ENCODE measurements at places on chromosomes 7 and 10.
A peak's percentile ranks its signal among the peaks of the same experiment; 100 is the strongest.

- no peak for DNase-seq
Measured at GRCh38 chr7:82549616-82550285, 106.2 kb upstream of the CACNA2D1 start.

GRCh38 chr7:105426606-105427146 is 38.0 kb upstream of the SRPK2 start:
- peak; percentile 41 for DNase-seq

GRCh38 chr10:91033324-91033950 is 112.5 kb upstream of the ANKRD1 start:
- no peak for DNase-seq

DNA sequence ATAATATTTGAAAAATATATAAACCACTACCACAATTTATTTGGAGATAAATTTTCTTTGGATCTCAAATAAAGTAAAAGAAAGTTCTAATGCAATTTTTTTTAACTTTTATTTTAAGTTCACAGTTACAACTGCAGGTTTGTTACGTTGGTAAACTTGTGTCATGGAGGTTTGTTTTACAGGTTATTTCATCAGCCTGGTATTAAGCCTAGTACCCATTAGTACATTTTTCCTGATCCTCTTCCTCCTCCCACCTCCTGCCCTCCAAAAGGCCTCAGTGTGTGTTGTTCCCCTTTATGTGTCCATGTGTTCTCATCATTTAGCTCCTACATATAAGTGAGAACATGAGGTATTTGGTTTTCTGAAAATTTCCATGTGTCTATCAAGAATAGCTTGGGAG is 54.5 kb downstream of the CAV1 start:
- DNase-seq, result no peak

GRCh38 chr10:17213646-17214349 is 12.3 kb upstream of the TRDMT1 start:
- DNase-seq, result peak; percentile 49

DNA sequence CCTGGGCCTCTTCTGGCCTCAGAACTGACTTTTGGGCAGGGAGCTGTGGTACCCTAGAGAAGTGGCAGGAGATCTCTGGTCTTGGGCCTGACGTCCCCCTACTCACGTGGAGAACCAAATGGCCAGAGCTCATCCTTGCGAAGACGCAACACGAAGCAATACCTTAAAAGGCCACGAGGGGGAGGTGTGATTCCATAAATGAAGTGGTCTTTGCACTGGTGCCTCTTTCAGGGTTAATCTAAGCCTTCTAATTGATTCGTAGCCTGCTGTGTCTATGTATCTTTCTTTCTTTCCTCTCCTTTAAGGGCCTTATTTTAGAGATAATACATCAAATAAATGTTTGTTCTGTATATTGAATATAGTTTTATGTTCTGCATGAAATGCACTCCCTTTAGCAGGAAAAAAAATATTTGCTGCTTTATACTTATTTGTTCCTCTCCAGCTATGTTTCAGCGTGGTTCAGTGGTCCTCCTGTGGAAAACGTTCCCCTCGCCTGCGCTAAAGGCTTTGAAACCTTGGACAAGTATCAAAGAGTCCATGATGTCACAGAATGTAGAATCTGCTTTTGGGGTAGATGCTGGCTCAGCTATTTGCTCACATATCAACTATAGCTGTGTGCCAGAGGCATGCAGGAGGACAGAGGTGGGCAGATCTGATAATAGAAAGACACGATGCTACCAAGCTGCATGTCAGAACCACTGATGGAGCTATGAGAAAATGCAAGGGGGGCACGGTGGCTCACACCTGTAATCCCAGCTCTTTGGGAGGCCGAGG is 41.0 kb downstream of the STRA8 start:
- peak; percentile 67 for DNase-seq

DNA sequence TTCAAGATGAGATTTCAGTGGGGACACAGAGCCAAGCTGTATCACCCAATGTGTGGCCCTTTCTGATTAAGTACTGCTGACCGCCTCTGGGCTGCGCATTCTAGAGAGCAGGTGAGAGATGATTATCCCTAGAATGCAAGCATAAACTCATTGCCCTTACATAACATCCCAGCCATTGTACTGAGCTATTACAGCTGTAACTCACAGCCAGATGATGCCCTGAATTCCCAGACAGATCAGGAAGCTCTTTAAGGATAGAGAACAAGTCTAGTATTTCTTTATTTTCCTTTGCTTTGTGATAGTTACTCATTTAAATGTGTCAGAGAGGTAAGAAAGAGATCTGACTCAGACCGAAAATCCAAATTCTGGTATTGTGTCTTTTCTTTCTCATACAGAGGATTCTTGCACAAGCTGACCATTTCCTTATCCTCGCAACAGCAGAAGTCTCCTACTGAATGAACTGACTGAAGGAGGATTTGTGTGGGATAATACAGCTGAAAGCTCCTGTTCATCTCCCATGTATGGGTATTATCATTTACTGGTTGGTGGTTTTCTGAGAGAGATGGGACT is 58.4 kb downstream of the ZNF22 start:
- no peak for DNase-seq

GRCh38 chr10:121645696-121646095 is 47.5 kb upstream of the FGFR2 start:
- DNase-seq, result no peak

DNA sequence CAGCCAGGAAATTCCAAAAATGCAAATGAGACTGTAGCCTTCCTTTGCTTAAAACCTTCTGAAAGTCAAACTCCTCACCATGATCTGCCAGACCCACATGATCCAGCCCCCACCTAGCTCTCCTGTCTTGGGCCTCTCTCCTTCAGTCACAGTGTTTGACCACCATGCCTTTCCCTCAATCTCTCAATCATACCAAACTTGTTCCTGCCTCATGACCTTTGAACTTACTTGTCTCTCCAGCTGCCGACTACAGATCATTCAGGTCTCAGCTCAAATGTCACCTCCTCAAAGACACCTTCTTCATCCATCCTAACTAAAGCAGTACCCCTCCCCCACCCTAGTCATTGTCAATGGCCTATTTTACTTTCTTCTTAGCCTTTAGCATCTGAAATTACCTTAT is 9.3 kb upstream of the ADD3 start:
- no peak for DNase-seq

DNA sequence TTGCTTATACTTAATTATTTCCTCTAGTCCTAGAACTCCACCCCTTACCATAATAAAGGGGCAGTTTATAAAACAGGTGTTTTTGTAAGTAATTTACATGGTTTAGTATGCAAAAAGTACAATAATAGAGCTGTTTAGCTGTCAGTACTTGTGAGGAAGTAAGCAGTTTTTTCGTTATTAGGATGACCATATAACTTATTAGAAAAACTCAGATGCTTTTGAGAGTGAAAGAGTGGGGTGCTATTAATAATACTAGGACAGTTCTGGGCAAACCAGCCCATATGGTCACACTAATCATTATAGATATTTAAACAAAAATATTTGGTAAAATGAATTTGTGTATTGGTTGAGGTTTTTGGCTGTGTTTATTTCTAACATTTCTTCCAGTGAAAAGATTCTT is 201.9 kb upstream of the KAT6B start:
- no peak for DNase-seq

DNA sequence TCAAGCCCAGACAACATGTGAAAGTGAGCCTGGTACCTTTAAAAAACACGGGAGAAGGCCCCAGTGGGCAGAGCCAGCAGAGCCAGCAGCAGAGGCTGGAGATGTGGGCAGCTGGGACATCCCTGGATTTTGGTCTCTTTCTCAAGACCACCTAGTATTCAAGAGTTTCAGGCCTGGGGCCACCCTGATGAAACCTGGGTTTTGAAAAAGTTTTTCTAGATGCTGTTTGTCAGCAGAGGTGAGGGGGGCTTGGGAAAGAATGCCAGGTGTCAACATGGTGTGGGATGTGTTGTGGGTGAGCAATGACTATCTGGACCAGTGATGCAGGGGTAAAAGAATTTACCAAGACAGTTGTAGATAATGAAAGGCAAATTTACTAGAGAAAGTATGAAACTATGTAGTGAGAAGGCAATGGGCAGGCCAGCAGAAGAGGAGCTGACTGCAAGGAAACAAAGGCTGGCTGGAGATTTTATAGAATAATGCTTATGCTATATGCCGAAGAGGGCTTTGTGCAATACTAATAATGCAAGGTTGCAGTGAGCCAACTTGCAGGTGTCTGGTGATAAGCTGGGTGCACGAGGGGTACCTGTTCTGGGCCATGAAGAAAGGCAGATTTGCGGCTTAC is 28.1 kb upstream of the PLEKHA1 start:
- no peak for DNase-seq

DNA sequence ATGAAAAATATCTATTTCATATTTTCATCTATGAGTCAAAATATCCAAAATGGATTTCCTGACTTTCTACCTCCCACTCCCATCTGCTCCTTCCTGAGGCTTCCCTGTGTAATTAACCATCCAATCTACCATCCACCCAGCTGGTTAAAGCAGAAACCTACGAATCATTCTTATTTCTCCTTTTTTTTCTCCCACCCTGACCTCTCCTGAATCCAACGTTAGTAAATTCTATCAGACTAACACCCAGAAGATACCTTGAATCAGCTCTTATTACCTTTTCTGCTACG is 3.7 kb upstream of the LIPF start:
- DNase-seq, result peak; percentile 9

GRCh38 chr10:13684806-13685482 is 98.2 kb downstream of the PRPF18 start:
- DNase-seq, result no peak

DNA sequence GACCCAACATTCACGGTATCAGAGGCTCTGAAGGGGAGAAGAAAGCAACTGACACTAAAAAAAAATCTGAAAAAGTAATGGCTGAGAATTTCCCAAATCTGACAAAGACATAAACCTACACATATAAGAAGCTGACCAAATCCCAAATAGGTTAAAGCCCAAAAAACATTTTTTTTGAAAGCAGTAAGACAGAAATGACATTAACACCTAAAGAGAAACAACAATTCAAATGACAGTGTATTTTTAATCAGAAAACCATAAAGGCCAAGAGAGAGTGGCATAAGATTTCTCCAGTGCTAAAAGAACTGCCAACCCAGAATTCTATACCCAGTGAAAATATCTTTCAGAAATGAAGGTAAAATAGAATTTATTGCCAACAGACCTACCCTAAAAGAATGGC is 35.5 kb downstream of the RUFY2 start:
- DNase-seq, result no peak

DNA sequence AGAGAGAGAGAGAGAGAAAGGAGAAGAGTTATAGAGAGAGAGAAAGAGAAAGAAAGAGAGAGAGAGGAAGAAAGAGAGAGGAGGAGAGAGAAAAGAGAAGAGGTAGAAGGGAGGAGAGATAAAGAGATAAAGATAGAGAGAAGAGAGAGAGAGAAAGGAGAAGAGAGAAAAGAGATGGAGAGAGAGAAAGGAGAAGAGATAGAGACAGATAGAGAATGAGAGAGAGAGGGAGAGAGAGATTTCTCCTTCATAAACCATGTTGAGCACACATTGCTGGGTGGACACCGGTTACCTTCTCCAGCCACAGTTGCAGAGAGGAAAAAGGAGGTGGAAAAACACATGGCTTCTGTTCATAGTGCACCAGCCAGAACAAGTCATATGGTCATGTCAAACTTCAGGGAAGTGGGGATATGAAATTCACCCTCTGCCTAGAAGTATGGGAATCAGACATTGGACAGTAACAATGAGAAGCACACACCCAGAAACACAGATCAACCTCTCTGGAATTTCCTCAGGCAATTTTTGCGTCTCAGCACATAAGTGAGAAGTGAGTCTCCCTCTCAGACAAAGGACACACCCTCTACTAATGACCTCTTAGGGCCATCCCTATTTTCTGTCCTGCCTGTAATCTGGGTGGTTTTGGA is 172.5 kb upstream of the SVIL start:
- DNase-seq, result peak; percentile 87

GRCh38 chr7:70052691-70053090 is 454.4 kb downstream of the AUTS2 start:
- no peak for DNase-seq

DNA sequence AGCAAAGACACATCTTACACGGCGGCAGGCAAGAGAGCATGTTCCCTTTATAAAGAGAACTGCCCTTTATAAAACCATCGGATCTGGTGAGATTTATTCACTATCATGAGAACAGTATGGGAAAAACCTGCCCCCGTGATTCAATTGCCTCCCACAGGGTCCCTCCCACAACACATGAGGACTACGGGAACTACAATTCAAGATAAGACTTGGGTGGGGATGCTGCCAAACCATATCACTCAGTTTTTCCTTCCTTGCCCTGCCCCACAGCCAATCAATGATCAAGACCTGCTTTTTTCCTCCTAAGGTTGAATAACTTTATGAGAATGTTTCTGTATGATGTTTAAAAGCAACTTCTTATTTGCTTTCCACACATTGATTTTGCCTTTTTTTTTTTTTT is 3.1 kb upstream of the PTPRE start:
- DNase-seq, result no peak

GRCh38 chr10:17841050-17841449 is 31.9 kb downstream of the MRC1 start:
- no peak for DNase-seq

DNA sequence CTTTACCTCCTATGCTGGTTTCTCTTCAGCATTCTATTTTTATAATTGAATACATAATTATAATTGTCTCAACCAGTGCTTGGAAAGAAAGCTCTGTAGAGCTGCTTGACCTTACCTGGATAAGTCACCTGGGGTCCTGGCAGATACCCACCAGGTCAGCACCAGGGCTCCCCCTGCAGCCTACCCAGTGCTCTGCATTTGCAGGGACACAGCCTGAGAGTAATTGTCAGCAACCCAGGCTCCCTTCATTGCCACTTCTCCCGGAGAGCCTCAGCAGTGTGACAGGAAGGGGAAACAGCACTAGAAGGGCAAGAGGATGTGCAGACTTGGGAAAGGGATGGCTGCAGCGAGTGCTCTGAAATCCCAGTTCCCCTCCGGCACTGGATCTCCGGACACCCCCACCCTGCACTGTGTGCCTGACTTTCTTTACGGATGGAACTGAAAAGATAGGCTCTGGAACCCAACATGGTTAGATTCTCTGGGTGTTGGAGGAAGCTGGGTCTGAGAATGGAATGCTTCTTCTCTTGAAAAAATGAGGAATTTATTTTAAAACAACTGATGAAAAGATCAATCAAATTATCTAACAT is 11.4 kb upstream of the PAX4 start:
- DNase-seq, result no peak

GRCh38 chr10:1199345-1199673 is 143.1 kb downstream of the WDR37 start:
- DNase-seq, result no peak

GRCh38 chr7:28149291-28150101 is 31.1 kb downstream of the JAZF1 start:
- peak; percentile 94 for DNase-seq

Data from renal cortical epithelial cell (primary cell).